Tibial artery (tissue), 4 donors: ENCODE measurements at places on chromosomes 6 and 20.

- DNase-seq: no peak
Observed at GRCh38 chr6:106747139-106747538, 117.8 kb downstream of the QRSL1 start.

DNA sequence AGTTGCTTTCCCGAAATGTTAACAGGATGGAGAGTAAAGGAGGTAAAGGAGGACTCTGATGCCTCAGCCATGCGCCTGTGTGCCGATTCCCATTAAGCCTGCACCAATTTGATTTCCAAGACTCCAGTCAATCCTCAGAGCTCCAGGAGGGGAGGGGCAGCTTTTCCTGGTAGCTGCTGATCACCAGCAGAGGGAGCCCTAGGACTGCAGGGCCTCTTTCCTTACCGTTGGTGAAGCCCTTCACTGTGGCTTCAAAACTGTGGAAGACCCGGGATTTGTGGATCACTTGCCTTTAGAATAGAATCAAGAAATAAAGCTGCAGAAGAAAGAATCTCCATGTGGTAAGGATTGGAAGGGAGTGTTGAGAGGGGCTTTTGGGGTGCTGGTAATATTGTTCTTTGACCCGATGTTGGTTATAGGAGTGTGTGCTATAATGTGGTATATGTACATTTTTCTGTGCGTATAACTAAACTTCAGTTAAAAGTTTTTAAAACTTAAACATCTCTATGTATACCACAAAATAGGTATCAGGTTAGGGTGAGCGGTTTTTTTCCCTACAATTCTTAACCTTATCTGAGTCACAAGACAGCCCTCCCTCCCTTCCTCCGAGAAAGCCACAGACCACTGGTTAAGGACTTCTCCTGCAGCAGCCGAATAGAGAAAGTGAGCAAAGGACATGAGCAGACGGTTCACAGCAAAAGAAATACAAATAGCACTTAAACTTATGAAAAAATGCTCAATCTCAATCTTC lies 6.9 kb upstream of the OSER1 start:
- peak; percentile 41 for DNase-seq

GRCh38 chr6:153449279-153449678 lies 318.2 kb upstream of the RGS17 start:
- DNase-seq: no peak

- DNase-seq: no peak
Observed at GRCh38 chr6:69719602-69720193, 77.1 kb downstream of the LMBRD1 start.

- no peak for DNase-seq
Observed at GRCh38 chr6:167467282-167467681, 142.4 kb downstream of the TTLL2 start.

- DNase-seq: no peak
Observed at GRCh38 chr20:11849270-11849915, 68.3 kb upstream of the BTBD3 start.

- no peak for DNase-seq
Observed at GRCh38 chr20:24109008-24109407, 120.4 kb upstream of the GGTLC1 start.

- no peak for DNase-seq
Observed at GRCh38 chr6:129539032-129539431, 170.9 kb downstream of the ARHGAP18 start.

DNA sequence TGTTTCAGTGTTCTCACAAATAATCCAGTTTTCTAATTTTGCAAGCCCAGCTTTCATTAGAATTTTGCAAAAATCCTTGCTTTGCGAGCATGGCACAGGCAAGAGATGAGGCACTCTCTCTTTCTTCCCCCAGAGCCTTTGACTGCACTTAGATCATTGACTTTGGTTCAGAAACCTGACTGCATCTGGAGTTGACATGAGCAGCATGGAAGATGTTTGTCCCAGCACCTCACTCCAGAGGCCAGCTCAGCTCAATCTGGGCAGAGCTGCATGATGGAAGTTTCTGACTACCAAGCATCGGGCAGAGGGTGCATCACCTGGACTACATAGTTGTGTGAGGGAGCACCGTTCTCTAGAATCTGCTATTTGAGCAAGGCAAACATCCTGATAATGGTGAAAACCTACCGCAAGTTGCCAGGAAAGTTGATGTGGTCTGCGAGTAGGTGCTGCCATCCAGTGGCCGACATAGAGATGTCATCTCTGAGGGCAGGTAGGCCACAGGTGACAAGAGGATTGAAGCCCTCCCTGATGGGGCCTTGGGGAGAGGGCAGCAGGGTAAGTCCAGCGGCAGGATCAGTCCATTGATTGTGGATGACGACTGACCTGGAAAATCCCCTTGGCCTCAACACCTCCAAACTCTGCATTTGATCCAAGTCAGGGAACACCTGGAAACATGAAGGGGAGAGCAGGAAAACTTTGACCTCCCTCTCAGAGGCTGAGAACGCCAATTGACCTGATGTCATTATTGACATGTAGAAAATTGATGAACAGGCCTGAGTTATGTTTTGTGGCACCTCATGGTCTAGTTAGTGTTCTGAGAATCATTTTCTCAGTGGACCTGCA lies 3.8 kb upstream of the LPA start:
- DNase-seq: no peak

DNA sequence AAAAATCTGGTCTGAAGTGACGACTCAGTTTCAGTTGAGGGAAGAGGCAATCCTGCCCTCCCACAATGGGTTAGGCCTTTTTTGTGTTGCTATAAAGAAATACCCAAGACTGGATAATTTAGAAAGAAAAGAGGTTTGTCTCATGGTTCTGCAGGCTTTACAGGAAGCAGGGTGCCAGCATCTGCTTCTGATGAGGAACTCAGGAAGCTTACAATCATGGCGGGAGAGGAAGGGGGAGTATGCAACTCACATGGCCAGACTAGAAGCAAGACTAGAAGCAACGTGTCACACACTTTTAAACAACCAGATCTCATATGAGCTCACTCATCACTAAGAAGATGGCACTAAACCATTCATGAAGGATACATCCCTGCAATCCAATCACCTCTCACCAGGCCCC lies 529.3 kb downstream of the KIF16B start:
- DNase-seq: no peak

GRCh38 chr20:38473367-38473795 lies 738 bp downstream of the RALGAPB start:
- DNase-seq: no peak

DNA sequence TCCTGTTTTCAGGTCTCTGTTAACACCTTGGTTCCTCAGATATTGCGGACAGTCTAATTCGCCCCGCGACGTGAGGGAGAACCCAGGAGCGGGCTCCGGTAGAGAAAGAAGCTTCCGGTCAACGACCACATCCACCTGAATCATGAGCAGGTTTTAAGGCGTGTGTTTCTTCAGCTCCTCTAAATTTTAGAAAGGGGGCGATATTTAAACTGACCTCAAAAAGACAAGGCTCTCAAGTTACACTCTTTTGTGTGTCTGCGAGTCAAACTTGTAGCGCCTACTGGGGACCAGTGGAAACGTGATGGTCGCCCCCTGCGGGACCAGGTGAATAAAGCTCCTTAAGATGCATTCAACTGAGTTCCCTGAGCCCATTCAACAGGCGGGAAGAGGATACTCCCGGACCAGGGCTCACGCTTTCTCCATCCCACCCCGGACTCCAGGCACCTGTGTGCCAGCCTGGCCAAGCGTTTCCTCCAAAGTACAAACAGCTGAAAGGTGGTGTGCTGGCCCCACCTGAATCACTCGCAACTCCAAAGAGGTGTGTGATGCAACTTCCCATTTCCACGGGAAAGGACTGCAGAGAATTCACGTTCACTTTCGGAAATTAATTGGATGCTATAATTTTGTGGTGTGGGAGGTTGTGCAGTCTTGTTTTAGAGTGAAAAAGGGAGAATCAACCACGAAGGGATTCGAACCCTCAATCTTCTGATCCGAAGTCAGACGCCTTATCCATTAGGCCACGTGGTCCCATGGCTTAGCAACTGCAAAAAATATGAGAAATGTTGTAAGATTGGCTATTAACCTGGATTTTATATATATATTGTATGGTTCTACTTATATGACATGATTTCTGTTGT lies 17.0 kb downstream of the GPX5 start:
- no peak for DNase-seq

GRCh38 chr20:16816192-16816591 lies 68.0 kb downstream of the OTOR start:
- DNase-seq: no peak

- DNase-seq: no peak
Observed at GRCh38 chr6:7907159-7907558, 3.4 kb downstream of the TXNDC5 start.

- DNase-seq: no peak
Observed at GRCh38 chr20:38081575-38081974, 48.0 kb downstream of the RPRD1B start.

GRCh38 chr6:76490456-76490855 lies 418.0 kb upstream of the IMPG1 start:
- no peak for DNase-seq
